Activated CD8-positive, alpha-beta memory T cell treated with anti-CD3 and anti-CD28 coated beads, Interleukin-2, amount 50 U/mL, for 48 hours (primary cell): ENCODE measurements at places on chromosomes 11 and 22.

DNA sequence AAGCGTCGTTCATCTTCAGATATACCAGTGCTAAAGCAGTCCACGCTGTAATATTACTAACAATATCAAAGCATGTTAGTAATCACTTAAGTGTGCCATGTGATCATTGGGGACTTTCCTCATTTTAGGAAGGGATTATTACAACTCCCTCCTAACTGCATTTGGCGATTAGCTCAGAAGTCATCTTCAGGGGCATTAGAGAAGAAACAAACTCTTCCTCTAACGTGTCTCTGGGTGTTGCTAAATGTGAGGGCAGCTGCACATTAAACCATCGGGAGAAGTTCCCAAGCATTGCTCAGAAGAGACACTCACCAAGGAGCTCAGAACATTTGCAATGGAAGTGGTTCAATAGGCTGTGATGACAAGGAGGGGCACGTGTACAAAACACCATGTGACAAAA, 17.2 kb downstream of the TESMIN start:
- DNase-seq: no peak

DNA sequence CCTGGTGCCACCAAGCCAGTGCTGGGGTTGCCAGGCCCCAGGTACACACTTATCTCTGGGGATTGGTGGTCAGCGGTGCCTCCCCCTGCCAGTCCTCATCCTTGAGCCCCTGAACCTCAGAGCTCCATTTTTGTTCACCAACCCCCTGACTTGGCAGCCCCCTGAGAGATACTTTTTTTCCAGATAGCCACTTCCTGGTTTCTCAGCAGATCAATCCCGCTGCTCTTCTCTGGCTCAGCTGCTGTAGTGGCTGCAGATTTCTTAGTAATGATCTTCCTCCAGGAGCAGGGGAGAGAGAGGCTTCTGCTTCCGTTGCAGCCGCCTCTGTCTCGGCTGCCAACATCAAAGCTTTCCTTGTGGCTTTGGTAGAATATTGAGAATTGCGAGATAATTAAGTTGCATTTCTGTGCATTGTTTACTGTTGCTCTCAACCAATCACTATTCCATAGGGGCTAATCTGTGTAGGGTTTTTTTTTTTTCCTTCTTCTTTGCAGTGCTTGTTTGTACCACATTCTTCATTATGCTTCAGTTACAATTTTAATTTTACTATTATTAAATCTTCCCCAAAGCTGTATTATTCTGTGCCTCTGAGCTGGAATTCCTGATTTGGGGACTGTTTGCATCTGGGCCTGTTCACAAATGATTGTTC, 92.1 kb downstream of the PKNOX2 start:
- DNase-seq: no peak

GRCh38 chr22:46337870-46338269, 2.4 kb downstream of the TRMU start:
- no peak for DNase-seq

DNA sequence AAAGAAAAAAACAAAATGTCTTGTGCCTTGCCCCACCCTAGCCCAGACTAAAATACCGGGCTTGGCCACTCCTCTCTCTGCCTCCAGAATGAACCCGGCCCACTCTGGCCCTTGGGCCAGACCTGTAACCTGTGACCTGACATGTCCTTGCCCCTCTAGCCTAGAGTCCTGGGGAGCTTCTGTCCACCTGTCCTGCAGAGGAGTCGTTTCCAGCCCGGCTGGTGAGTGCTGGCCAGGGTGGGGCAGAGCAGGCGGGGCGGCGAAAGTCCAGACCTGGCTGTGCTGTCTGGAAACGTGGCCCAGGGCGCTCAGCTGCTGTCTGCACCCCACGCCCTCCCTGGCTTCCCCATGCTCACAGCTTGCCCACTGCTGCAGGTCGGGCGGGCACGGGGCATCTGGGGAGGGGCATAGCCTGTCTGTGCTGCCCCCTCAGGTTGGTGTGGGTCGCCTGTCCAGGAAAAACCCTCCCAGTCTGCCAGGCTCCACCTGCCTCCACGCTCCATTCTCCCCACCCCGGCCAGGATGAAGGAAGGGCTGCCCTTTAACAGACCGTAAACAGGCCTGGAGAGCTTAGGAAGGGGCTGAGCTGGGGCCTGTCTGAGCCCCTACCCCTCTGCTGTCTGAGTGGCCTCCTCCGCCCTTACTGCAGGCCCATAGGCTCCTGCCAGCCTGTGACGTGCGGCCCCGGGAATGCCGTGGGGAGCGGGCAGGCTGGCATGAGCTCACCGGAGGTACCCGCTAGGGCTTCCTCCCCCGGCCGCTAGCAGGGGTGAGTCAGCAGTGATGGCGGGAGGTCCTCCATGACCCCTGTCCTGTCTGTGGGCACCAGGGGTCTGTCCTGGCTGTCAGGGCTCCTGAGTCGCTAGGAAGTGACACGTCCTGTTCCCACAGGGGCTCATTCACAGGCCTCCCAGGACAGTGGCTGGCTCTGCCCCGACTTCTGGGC, 1.9 kb downstream of the CD151 start:
- DNase-seq: peak; percentile 64

GRCh38 chr11:109378034-109378433, 44.0 kb upstream of the C11orf87 start:
- DNase-seq: no peak

- DNase-seq: no peak
These were observed 2.6 kb upstream of the ENDOD1 start for GRCh38 chr11:95086836-95087570.

DNA sequence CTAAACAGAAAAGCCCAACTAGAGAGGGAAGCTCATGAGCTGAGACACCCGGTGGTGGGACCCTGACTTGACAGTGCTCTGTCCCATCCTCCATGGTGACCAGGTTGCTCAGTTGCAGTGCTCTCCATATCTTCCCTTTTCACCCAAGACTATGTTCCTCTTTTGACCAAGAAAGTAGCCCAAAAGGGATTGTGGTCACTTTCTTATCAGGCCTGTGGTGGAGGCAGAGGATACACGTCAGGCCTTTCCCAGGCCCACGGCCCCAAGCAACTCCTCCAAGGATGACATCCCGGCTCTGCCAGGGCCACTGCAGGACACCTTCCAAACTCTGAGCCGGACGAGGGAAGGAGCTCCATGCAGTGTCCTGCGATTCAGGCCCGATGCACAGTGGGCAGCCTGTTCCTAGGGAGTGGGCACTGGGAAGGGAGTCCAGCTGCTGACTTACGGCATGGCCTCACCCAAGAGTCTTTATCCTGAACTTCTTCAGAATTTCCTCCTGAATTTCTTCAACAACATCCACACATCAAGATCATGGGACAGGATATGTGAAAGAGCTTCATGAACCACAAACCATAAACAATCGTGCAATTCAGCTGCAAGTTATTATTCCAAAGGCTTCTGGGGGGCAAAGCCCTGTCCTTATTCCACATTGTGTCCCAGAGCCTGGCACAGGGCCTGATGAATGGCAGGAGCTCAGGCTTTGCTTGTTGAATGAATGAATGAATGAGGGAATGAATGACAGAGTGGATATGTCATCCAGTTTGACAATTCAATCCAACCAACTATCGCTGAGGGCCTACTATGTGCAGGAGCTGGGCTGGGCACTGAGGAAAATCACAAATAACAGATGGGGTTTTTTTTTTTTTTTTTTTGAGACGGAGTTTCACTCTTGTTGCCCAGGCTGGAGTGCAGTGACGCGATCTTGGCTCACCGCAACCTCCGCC, 36.0 kb upstream of the MYH9 start:
- DNase-seq: no peak

- no peak for DNase-seq
These were observed 90.7 kb downstream of the CSNK2A3 start for GRCh38 chr11:11262171-11262920.

DNA sequence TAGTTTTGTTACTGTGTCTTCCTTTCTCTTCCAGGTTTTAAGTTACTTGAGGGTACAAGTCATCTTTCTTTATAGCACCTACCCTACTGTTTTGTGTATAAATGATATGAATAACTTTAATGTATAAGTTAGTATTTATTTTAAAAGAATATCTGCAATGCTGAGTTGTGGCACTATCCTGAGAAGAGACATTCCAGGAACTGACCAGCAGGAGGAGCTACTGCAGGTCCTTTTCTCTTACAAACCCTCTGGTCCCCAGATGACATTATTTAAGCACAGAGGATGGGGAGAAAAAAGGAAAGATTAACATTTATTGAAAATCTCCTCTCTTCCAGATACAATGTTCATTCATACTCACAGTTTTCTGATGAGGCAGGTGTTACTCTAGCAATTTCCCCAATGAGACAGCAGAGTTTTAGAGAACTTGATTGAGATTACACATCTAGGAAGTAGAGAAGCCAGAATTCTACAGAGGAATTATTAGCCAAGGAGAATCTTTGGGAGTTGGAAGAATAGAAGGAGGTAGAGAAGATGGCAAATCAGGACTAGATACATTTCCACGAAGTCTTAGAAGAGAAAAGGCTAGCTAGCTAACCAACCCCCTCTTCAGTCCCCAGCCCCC, 541.2 kb upstream of the API5 start:
- DNase-seq: no peak

DNA sequence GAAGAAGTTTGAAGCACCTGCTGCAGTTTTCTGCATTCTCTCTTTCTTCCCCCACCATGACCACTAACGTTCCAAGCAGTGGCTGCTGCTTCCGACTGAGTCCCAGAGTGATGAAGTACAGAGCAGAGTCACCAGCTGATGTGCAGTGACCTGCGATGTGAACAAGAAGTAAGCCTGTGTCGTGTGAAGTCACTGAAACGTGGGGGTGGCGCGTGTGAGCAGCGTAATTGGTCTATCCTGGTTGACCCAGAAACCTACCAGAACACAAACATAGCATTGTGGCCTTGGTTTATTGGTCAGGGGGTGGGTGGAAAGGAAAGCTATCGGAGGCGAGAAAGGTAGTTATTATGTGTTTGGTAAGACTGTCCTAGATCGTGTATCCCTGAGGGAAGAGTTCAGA, 3.5 kb downstream of the KRTAP5-7 start:
- DNase-seq: no peak

GRCh38 chr11:40080434-40080833, 1379.0 kb downstream of the LRRC4C start:
- no peak for DNase-seq

DNA sequence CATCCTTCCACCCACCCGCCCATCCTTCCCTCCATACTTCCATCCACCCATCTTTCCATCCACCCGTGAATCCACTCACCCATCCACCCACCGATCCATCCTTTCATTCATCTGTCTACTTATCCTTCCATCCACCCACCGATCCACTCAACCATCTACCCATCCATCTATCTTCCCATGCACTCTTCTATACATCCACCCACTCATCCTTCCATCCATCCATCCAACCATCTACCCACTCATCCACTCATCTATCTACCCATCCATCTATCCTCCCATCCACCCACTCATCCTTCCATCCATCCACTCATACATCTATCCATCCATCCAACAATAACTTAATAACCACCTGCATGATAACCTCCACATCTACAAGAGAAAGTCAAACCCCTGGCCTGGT, 47.3 kb downstream of the WNT7B start:
- no peak for DNase-seq

GRCh38 chr11:44916331-44916730, 34.4 kb downstream of the TP53I11 start:
- no peak for DNase-seq

- no peak for DNase-seq
These were observed 25.8 kb downstream of the MRGPRD start for GRCh38 chr11:68954836-68955606.
